ENCODE measurements at places on chromosomes 7 and 10.

GRCh38 chr10:128943111-128943510 is 523.9 kb upstream of the MGMT start:
- DNase-seq, result no peak

GRCh38 chr10:122492999-122493481 is 31.7 kb downstream of the HTRA1 start:
- DNase-seq, result no peak

DNA sequence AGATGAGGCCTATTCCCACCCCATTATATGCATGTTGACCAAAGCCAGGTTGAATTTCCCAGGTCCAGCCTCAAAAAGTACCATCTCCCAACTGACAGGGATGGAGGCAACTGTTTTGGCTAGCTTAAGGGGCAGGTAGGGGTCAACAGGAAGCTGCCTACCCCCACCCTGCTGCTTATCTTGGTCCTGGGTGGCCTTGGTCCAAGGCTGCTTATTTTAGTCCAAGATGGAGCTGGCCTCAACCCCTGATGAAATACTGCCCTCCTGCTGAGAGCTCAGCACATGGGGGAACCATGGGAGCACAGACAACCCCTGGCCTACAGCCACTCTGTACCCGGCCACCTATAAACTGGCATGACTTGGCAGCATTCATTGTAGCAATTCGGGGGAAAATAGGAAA is 23.1 kb downstream of the MYO1G start:
- DNase-seq, result no peak

DNA sequence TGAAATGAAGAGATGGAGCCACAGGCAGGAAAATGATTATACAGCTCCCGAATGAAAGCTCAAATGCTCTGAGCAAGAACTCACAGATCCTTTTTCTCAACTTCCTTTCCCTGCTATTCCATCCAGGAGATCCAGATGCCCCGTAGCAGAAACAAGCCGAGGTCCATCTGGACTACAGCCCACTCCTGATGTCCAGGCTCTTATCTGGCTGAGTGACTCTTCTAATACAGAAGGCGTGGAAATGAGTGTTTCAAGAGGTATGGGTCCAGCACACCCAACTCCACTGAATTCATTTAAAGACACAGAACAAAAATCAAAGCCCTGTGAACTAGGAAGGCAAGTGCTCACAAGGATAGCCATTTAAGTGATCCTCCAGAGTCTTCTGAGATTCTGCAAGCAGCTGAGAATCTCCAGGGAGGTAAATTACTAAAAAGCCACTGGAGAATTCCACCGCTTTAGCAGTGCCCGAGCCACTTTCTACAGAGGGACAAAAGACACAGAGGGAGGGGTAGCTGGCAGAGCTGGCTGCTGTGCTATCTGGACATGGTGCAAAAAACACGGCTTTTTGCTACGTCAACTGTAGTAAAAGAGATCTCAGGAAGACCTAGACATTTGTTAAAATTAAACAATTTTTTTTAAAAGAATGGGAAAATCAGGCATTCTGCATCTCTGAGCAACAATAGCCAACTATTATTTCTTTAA is 24.5 kb downstream of the FAM171A1 start:
- no peak for DNase-seq

GRCh38 chr7:8639668-8640067 is 206.3 kb downstream of the NXPH1 start:
- DNase-seq, result no peak

DNA sequence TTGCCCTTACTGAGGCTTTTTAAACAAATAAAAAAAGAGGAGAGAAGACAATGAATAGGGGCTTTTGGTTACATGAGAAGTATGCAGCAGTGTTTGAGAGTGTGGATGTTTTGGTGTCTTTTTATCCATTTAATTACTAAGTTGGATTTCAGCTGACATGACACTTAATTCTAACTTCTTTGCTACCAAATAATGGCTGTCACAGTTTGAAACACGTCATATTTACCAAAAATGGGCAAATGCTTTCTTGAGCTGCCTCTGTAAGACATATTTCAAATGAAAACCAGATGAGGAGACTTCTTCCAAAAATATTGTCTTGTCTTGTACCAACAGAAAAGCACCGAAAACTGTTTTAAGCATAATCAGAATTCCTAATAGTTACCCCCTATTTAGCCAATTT is 4.0 kb downstream of the ABCB4 start:
- DNase-seq, result no peak

GRCh38 chr7:94450044-94450697 is 55.5 kb downstream of the COL1A2 start:
- no peak for DNase-seq

- DNase-seq, result no peak
Measured at GRCh38 chr10:66844176-66844942, 81.5 kb upstream of the LRRTM3 start.

DNA sequence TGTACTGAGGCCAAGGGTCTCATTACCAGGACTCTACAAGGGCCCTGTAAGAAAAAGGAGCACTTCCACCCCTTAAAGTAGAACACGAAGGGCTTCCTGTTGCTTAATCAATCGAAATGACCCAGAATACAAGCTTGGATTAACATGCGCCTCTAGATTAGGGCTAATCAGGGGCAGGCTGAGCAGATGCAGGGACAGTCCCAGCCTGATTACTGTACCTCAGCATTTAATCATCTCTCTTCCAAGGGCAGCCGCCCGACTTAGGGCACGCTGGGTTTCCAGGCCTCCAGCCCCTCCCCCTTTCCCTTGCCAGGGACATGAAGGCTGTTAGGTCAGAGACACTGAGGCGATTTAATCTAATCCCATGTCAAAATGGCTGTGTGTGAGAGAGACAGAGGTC is 138.6 kb downstream of the NRF1 start:
- no peak for DNase-seq

DNA sequence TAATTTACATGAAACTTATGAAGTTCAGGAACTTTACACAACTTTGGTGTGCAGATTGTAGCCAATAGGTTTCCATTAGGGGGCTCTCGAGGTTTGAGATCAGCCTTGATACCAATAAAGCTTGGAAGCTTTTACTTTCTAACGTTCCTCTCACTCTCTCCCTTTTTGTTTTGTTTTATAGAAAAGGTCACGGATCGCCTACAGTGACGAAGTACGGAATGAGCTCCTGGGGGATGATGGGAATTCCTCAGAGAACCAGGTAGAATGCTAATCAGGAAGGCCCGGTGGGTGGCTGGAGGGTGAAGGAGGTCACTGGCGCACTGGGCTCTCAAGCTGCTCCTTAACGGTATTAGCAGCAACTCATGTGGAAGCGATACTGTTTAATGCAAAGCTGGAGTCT is 79.9 kb downstream of the VTI1A start:
- no peak for DNase-seq

GRCh38 chr10:11261687-11262493 is 244.2 kb downstream of the CELF2 start:
- no peak for DNase-seq

DNA sequence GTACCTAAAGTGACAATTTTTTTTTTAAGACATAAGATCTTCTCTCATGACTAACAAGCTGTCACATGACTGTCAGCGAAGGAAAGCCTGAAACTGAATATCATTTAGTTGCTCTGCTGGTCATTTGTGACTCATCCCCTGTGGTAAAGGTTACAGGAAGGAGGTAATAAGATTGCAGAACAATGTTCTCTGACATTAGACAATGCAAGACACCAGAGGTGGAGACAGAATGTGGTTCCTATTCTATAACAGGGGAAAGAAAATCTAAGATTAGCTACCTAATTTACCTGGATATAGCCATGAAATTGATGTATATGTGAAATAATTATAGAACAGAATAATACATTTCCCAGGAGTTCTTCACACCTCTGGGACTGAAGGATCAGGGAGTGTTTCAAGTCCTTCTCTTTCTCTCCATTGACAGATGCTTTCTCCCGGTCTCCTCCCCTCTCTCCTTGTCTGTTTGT is 47.7 kb downstream of the LRGUK start:
- DNase-seq, result peak; percentile 93

DNA sequence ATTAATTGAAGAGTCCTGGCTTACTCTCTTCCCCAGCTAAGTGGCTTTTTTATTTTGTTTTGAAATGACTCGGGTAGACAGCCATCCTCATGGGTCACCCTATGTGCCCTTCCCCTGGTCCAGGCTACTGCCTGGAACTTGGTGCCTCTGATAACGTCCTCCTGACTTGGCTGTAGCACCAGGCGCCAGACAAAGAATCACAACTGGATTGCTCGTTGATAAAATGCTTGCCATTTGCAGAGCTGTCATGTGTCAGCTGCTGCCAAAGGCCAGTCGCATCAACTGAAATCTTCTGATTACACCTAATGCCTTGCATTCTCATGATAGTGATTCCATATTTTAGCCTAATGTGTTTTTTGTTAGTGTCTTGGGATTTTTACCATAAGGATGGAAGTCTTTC is 27.4 kb upstream of the ABLIM1 start:
- no peak for DNase-seq

- no peak for DNase-seq
Measured at GRCh38 chr7:143361552-143362130, 872 bp downstream of the FAM131B start.

GRCh38 chr10:60921633-60922032 is 22.4 kb downstream of the RHOBTB1 start:
- no peak for DNase-seq

- DNase-seq, result peak; percentile 25
Measured at GRCh38 chr10:11535346-11535959, 76.0 kb downstream of the USP6NL start.

GRCh38 chr10:25877296-25877695 is 56.7 kb upstream of the MYO3A start:
- no peak for DNase-seq

DNA sequence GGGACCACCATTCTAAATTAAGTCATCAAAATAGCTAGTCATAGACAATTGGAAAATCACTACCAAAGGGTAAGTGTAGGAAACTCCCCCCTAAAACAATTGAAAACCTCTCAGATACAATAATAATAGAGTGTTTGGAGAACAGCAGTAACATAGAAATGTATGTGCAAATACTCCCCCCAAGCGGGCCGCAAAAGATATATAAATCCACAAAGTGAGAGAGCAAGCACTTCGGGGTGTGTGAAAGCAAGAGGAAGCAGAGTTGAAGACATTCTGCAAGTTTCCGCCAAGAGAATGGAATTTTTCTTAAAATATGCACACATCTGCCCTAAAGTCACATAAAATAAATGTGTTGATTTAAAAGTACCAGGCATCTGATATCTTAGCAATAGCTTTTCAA is 33.3 kb downstream of the CHCHD3 start:
- no peak for DNase-seq

GRCh38 chr7:1611708-1612241 is 41.9 kb upstream of the PSMG3 start:
- DNase-seq, result no peak

Measured in Kasumi-1 (cell line).